ENCODE measurements at places on chromosomes 6 and 20. TPM values are rescaled to one million over a fixed set of nuclear protein-coding genes. Genes with fewer than 3 reads are reported as not detected.

DNA sequence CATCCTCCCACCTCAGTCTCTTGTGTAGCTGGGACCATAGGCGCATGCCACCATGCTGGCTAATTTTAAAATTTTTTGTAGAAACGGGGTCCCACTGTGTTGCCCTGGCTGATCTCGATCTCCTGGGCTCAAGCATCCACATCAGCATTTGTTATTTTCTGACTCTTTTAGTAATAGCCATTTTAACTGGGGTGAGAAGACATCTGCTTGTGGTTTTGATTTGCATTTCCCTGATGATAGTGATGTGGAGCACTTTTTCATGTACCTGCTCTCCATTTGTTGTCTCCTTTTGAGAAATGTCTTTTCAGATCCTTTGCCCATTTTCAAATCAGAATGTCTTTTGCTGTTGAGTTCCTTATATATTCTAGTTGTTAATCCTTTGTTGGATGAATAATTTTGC, 22.2 kb upstream of the TULP4 start:
- no peak for DNase-seq

DNA sequence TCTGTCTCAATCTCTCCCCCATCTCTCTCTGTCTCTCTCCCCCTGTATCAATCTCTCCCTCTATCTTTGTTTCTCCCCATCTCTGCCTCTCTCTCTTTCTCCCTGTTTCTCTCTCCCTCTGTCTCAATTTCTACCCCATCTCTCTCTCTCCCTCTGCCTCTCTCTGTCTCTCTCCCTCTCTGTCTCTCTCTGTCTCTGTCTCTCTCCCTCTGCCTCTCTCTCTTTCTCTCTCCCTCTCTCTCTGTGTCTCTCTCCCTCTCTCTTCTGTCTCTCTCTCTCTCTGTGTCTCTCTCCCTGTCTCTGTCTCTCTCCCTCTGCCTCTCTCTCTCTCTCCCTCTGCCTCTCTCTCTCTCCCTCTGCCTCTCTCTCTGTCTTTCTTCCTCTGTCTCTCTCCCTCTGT, 62.6 kb downstream of the DACT2 start:
- no peak for DNase-seq

DNA sequence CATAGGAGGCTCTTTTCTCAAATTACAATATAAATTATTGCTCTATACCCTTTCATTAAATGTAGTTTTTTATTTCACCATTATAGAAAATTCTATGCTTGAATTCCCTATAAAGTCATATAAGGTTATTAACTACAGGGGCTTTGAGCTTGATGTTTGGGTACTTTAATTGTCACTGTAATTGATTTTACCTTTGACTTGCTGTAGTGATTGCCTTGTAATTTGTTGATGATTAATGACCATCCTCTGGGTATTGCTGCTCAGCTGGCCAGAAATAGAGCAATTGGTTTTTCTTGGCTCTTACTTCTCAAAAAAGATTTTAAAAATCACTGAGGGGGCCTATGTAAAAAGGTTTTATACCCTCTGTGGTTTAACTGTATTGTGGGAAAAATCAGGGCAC, 1186.0 kb downstream of the KHDRBS2 start:
- no peak for DNase-seq

DNA sequence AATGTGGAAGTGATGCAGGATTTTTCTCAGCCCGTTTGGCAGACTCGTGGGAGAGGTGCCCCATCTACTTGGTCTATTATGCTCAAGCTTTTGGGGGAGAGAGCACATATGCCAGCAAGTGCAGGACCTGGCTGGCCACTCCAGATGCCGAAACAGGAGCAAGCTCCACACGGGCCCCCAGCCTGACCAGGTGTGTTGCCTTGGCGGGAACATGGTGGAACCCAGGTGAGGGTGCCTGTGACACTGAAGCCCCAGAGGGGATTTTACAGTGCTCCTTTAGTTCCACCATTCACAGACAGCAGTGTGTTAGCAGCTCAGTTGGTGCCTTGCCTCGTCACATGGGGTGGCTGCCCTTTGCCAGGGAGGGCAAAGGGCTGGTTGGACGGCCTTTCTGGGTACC, 798.9 kb downstream of the EYS start:
- no peak for DNase-seq

- DNase-seq: peak; percentile 66
Measured at GRCh38 chr6:25963426-25964123, 973 bp downstream of the TRIM38 start.

- DNase-seq: no peak
Measured at GRCh38 chr6:142913036-142913510, 31.9 kb downstream of the HIVEP2 start.

GRCh38 chr6:157647261-157647915, 175.7 kb upstream of the SNX9 start:
- DNase-seq: no peak

GRCh38 chr6:157459327-157459726, 78.3 kb downstream of the ZDHHC14 start:
- no peak for DNase-seq

GRCh38 chr6:160253292-160253691, 5.3 kb downstream of the SLC22A2 start:
- DNase-seq: no peak

DNA sequence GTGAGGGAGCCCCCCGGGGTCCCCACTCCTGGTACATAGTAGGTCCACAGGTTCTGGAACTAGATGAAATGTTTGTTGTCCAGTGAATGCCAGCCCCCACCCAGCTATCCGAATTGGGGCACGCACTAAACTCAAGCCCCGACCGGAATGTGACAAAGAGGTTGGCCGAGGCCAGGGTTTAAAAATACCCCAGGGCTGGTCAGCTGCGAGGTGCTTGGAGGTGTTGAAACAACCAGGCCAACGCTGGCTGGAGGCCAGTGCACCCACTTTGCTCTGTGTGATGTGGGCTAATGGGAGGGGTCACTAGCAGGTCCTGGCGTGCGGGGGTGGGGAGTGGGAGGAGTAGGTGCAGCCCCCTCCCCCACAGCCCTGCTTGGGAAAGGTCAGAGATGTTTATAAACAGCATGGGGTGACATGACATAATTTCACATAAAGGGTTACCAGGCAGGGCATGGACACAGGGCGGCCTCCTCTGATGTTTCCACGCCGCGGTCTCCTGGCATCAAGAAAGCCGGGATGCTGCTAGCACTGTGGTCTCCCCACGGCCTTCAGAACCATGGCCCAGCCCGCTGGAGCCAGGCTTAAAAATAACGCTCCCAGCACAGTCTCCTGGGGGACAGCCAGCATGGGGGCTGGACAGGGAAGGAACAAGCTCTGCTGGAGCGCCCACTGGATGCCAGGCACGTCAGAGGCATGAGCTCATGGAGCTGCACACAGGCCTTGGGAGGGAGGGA, 111.2 kb upstream of the PTPN1 start:
- DNase-seq: peak; percentile 66

DNA sequence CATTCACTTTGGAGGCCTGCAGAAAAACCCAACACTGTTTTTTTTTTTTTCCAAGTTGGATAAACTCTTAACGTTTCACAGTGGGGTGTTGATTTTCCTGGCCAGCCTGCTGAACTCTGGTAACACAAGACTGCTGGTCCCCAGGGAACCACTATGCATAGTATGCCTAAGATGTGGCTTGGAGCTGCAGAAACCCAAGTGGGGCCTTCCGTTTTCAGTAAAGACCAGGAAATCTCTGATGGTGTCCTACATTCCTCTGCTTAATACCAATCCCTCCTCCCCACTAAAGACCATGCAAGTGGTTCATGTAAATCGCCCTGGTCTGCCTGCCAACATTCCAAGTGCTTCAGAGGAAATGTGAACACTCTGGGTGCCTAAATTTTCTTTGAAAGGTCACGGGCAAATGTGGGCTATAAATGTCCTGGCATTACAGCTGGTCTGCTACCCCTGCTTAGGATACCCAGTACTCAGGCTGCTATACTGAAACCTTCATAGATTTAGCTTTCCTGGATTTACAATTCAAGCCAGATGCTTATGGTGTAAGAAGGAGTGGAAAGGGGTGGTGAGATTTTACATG, 615.4 kb downstream of the MAFB start:
- DNase-seq: no peak

Gene MCHR2
- total RNA-seq: not detected

GRCh38 chr6:4021133-4021853, 57.6 kb downstream of the FAM217A start:
- peak; percentile 98 for DNase-seq

DNA sequence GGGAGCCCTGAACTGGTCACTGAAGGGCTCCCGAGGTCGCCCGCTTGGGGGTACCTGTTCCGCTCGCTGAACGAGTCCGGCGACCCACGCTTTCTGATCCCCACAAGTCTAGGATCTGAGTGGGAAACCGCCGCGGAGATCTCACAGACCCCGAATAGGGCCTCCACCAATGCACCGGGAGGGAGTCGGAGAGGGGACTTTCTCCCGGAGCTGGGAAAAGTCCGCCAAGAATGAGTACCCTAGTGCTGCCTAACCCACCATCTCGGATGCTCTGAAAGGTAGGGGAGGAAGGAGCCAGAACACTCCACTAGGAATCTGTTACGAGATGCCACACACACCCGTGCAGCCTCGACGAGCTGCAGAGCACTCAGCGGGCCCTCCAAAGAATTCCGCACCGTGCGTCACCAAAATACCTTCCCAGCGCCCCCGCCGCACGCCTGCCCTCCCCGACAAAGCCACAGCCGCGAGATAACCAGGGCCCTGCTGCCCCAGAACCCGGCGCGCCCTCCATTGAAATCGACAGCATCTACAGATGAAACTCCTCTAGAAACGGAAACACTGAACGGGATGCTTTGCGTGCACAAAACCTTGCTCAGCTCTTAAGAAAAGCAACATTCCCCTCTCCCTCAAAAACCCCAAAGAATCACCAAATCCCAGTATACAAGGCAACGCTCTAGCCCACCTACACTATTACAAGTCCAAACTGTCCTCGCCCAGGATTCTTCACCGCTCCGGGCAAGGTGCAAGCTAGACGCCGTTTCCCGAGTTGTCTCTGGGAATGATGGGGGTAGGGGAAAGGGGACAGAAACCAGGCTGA, 686 bp downstream of the COL12A1 start:
- DNase-seq: peak; percentile 82

Gene EFCAB8
- 0.32 TPM for total RNA-seq

DNA sequence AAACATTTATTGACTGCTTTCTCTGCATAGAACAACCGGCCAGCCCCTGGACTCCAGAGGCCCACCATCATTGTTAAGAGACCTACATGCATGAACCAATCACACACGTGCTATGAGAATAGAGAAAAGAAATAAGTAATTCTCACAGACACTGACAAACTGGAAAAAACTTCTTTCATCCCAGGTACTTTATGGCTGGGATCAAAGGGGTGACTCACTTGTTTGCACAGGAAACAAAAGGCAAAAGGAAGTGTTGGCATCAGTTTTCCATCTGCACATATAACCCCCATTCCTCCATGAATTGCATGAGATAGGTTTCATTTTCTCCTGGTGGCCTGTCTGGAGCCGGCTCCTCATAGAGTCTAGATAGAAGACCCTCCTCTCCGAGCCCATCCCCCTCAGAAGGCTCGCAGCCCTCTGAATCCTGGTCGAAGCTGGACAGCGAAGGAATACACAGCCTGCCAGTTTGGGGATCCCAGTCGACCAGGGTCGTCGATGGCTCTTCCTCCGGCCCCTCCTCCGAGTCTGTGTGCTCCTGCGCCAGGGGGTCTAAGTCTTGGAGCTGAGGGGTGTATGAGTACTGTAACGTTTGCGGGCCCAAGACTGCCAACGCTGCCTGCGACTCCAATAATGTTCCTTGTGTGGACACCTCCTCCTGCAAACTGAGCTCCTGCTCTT, 43.3 kb downstream of the IL20RA start:
- DNase-seq: no peak

Gene LYRM4
- total RNA-seq: 9.0 TPM

DNA sequence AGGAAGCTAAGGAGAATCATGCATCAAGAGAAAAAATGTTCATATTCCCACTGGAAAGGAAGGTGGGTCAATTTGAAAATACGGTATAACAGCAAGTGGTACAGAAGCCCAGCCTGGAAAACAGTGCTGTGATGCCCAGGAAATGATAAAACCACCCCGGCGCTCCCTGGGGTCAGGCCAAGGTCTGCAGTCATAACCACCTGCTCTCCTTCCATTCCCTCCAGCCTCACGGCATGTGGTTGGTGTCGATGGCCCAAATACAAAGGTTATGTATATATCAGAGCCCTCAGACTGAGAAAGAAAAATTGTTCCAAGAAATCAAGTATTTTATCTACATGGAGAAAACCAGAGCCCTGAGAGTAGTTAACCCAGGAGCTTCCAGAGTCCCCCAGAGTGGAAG, 208.1 kb upstream of the CDYL start:
- no peak for DNase-seq

Gene ANKRD66
- not detected for total RNA-seq

DNA sequence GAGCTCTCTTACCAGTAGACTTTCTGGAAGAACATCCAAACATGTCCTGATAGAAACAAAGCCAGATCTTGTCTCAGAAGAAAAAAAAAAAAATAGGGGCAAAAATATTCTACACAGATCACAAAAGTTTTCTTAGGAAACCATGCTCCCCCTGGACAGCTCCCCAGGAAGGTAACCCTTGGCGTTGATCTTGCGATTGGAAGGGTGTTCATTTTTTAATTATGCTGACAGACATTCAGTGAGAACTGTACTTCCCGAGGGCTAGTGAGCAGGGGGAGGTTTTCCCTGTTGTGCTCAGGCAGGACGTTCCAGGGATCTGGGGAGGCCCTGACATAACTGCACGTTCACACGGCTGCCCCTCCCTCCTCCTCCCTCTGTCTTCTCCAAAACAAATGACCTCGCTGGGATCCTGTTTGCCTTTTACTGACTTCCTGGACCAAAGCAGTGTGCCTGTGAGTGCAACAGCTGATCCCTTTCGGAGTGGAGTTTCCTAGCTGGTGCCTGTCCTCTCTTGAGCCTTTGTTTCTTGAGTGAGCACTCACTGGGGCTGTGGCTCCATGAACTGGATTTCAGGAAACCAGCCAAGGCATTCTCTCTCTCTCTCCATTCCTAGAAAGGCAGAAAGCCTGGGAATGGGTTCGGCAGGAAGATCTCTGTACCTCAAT, 46.7 kb downstream of the MARCKS start:
- DNase-seq: peak; percentile 69

DNA sequence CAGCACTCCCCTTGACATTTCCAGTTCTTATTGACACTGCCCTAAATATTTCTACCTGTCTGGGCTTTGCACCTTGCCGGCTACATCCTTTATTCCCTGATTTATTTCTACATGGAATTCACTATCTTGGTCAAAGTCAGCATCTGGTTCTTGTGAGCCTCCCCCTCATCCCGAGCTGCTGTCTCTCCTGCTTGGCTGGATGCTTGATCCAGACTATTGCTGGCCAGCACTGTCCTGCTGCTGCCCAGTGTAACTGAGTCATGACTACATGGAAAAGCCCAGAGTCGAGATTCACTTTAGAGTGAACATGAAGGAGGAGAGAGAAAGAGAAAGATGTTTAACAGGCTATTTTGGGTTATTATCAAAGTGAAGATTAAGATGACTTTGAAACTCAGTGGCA, 142.2 kb downstream of the OPN5 start:
- DNase-seq: no peak

All from fibroblast of villous mesenchyme (primary cell).